ENCODE measurements at places on chromosomes 2 and 18.

DNA sequence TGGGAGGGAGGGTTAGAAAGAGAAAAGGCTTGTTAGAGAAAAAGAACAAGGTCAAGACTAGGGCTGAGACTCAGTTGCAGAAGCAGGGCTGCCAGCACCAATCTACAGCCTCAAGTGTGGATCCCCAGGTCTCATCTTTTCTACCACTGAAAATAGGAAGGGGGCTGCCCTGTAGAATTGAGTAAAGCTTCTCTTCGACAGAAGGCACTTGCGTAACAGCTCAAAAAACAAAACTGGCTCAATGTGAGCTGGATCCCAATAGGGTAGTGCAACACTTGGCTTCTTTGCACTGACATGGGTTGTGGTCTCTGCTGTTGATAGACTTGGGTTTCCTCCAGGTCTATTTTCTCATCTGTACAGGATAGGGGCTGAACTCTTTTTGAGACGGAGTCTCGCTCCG is 1.8 kb upstream of the MPV17 start:
- no peak for DNase-seq

GRCh38 chr18:44065206-44065605 is 615.5 kb upstream of the SETBP1 start:
- no peak for DNase-seq

DNA sequence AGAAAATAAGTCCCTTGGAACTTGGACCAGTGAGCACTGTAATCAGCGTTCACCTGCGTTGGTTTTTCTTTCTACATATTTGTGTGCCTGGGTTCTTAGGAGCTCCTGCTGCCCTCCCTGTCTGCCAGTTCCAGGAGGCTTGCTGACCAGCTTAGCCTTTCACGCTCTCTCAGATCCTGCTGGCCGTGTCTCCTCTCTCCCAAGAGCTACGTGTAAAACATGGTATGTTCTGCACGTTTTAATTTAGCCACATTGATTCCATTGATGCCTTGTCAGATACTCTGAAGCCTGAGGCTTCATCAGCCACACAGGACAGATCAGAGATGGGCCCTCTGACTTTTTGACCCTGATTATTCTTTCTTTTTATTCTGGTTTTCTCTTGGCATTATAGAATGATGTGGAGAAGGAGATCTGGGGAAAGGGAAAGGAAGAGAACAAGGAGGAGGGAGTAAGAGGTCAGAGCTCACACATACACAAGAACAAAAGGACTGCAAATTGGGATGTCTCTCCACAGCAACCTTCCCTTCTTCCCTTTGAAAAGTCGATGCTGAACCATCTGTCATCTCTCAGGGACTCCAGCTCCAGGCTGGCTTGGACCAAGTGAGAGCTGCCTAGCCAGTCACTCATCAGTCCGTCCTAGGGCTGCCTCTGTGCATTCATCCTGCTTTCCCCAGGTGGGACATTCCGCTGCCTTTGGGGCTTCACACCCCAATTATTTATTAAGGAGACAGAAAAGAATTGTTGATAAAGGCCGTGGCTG is 152.8 kb downstream of the PIK3C3 start:
- DNase-seq: no peak

GRCh38 chr2:27954771-27955383 is 64.3 kb downstream of the BABAM2 start:
- peak; percentile 25 for DNase-seq

DNA sequence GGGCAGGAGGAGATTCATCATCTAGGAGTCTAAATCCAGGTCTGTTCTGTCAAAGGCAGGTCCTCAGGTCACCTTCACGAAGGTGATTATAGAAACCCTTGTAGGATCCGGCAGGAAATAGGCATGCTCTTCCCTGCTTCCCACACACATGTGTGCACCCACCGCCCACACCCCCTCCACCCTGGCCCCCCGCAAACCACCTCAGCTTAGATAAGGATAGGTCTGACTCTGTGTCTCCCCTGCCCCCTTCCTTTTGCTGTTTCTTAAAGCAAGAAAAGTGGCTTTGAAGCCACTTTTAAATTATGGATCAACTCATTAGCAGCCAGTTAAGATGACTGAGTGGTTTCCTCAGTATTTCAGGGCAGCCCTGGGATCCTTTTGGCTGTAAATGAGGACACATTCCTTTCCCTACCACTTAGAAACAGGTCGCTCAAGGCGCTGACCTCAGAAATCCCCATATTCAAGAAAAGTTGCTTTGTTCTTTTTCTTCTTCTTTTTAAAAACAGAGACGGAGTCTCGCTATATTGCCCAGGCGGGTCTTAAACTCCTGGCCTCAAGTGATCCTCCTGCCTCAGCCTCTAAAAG is 14.5 kb upstream of the CIB4 start:
- DNase-seq: no peak

Data from RKO (cell line).